ENCODE measurements at places on chromosomes 4 and X.

DNA sequence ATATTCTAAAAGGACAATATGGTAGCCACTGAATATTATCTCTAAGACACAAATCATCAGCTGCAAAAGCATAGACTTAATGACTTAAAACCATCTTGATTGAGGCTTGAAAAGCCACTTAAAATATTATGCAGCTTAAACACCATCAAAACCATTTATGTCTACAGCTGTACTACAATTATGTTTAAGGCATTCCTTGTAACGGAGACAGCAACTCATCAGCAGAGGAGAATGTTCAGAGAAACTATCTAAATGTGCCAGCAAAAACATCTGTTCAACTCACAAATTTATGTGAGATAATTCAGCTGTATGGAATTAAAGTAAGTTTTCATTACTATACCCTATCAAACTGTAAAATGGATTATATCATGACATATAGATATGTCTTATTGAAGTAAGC is 147.9 kb upstream of the CTSO start:
- no peak for DNase-seq

DNA sequence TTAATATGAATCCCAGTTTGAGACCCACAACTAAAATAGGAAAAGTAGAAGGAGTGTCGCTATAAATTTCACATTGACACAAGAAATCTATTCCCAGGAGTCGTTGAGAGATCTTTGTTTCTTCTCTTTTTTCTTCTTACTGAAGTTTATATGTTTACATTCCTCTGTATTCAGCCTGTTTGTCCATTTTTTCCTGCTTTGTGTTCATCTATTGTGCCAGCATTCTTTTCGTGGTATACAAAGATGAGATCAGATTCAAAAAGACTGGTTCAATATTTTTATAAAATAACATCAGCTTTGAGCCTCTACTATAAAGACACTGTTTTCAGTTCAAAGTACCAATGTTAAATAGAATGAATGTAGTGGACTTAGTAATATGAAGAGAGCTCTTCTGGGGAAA is 95.4 kb upstream of the MYOZ2 start:
- DNase-seq: no peak

DNA sequence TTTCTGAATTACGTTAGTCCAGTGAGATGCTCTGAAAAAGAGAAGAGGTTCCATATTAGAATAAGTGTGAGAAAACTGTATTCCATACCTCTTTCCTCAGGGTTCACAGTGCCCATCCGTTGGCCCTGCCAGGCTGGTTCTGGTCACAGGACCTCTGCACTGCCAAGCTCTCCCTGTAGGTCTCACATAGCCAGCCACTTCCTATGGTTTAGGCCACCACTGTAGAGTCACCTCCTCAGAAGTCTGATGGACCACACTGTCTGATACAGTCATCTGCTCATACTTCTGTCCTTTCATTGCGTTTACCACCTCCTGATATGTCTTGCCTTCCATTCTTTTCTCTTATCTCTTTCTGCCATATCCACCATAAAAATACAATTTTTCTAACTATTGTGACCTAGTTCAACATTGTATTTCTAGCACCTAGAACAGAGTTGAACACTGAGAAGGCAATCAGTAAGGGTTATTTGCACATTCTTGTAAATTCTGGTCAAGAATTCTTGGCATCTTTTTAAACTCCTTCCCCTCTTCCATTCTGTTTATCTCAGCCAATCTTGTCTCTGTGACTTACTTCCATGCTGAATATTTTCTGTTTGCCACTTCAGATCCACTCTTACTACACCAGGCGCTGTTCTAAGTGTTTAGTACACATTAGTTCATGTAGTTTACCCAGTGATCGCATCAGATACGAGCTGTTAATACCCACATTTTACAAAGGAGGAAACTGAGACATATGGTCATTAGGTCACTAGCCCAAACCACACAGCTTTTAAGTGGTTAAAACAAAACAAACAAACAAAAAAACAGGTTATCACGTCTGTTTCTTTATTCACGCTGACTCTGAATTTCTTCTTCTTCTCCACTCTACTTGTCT is 125.6 kb downstream of the CBR4 start:
- DNase-seq: no peak

DNA sequence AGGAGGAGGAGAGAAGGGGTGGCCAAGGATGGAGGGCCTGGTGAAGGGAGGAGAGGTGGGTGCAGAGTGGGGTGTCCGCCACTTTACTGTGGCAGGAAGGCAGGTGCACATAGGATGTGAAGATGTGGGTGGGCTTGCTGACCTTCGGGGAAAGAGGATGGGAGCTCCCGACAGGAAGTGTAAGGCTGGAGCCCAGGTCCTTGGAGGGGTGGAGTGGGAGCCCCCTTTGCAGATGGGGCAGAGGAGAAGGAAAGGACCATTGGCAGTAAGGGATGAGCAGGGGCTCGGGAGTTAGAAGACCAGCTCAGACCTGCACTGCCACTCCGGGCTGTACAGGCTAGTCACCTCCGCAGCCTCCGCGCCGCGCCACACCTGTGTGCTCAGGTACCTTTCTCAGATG is 89.5 kb downstream of the EVC start:
- no peak for DNase-seq

DNA sequence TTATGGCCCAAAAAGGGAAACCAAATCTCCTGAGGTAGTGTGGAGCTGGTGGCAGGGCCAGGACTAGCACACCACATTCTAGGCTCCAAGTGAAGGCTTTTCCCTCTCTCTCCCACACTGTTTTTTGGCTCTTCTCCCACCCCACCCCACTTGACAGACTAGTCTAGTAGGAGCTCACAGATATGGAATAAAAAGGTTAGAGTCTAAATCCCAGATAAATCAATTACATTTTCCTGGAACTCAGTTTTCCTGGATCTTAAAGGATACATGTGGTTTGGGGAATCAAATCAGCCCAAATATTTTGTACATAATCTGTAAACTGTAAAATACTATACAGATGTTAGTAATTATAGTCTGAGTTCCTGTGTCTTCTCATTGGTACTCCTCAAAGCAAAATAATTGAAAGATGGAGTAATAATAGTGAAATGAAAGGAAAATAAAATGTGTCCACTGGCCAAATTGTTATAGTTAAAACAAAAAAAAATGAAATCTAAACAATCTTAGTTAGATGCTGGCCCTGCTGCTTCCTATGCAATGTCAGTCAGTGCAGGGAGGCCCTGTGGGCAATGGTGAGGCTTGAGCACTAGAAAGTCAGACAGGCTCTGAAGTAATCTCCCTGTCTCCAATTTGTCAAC is 370.4 kb upstream of the CPEB2 start:
- DNase-seq: no peak

DNA sequence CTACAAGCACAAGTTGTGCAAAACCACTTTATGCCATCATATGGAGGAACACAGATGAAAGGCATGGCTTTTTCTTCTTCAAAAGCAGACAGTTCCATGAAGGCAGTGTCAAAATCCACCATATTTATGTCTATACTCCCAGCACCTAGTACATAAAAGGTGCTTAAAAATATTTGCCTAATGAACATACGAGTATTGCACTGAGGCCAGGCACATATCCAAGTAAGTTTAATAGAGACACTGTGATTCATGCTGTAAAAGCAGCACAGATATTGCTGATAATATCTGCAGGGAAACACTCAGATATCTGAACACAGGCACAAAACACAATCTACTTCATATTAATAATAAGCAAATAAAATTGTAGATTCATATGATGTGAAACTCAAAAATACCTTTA is 48.1 kb upstream of the CXCL8 start:
- no peak for DNase-seq

DNA sequence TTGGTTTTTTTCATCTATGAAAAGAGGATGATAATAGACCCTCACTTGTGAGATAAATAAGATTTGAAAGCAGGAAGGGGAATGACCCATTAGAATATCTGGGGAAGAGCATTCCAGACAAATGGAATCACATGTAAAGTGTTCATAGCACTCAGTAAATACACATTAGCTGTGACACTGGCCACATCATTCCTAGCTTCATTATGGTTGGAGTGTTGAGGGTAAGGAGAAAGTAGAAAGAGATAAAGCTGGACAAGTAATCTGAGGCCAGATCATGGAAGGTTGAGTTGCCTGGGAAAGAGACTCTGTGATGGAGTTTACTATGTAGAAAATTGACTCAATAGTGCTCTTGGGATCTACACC is 6.9 kb upstream of the PGRMC1 start:
- no peak for DNase-seq
